IPS DF 6.9 (cell line): ENCODE measurements at places on chromosomes 1 and 21.

DNA sequence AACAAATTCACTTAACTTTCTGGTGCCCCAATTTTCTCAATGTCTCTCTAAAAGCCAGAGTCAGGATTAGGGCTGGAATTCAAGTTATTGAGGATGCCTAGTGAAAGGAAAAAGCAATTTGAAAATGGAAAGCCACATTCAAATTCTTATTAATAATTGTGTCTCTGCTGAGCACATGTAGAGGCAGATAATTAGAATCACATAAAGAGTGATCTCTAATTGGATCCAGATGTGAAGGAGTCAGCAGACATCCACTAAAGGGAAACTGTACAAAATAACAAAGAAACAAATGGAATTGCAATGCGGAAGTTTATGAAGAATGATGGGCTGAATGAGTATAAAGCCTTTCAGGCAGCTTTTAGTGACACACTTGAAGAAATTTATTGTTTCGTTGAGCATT, 482.6 kb downstream of the TTLL7 start:
- DNase-seq: no peak

DNA sequence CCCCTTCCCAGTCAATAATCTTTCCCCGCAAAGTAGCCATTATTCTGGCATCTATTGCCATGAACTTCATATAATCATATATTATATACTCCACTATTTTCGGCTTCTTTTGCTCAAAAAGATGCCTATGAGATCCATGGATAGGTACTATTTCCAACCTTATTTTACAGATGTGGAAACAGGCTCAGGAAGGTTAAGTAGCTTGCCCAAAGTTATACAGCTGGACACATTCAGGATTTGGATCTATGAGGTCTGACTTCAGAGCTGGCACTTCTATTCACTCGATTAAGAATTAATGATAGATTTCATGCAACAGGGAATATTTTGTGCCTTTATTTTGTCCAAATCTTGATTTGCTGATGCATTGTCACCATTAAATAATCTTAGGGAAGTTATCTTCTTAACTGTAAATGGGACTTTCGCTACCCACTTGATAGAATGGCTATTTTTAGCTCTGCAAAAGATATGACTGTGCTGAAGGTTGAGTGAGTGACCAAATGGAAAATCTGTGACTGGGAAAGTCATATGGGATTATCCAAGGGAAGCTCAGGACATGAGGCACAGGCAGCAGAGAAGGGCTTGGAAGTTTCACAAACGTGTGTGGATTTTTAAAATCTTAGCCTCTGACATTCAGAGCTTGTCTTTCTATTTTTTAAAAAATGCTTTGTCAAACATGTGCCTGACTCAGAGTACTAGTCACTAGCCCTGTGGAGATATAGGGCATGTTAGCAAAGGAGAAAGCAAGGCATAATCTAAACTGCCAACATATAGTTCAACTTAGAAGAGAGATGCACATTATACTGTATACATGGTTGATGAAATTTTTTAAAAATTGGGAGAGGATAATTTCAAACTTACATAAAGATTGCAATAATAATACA, 36.5 kb downstream of the GIPC2 start:
- DNase-seq: no peak

DNA sequence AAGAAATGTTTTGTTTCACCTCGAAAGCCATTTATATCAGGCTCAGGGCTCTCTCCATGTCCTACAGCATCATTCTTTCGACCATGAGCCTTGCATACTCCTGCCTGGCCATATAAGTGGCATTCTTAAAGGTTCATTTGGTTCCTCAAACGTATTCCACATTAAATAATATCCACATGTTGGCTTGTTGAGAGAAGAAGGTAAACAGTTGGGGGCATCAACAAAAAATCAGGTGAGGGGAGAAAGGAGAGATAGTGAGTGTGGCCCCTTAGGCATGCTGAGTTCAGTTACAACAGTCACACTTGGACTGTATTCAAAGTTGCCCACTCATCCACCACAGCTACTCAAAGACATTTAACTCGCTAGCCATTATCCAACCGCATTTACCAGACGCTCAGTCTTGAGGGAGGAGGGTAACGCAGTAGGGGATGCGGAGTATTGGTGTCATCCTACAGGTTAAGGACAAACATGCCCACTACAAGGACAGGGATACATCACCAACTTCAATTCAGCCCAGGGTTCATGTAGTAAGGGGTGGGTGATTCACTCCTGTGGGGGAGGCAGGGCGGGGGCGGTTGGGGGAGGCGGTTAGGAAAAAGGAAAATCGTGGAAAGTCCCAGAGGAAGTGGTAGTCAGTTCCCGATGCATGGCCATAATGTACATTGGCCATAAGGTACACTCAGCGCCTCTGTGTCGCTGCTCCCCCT, 1.4 kb downstream of the ZNF697 start:
- no peak for DNase-seq

GRCh38 chr1:102901996-102902395, 206.3 kb downstream of the COL11A1 start:
- no peak for DNase-seq

GRCh38 chr1:234833118-234833517, 223.1 kb upstream of the IRF2BP2 start:
- DNase-seq: no peak

GRCh38 chr1:110443451-110443850, 7.5 kb upstream of the PROK1 start:
- no peak for DNase-seq

- no peak for DNase-seq
These were observed 47.2 kb upstream of the IGSF21 start for GRCh38 chr1:18060366-18060765.

GRCh38 chr1:4219111-4219510, 319.0 kb upstream of the C1orf174 start:
- no peak for DNase-seq

- no peak for DNase-seq
These were observed 88.3 kb downstream of the LRRC40 start for GRCh38 chr1:70117046-70117445.

DNA sequence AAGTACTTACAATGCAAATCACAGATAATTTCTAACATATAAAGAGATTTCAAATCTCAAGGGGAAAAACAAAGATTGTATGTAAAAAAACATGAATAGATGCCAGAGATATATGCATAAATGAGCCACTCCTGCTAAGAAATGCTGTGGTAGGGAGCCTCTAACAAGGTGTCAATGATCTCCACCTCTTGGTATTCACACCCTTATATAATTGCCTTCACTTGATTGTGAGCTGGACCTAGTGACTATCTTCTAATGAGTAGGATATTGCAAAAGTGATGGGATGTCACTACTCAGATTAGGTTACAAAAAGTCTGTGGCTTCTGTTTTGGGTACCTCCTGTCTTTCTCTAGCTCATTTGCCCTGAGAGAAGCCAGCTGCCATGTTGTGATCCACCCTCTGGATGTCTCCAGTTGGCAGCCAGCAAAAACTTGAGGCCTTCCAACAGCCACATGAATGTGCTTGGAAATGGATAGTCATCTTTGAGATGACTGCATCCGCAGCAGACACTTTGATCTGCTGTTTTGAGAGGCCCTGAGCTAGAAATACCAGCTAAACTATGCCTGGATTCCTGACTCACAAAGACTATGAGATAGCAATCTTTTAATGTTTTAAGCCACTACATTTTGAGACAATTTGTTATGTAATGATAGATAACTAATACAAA, 196.1 kb upstream of the FGGY start:
- no peak for DNase-seq

DNA sequence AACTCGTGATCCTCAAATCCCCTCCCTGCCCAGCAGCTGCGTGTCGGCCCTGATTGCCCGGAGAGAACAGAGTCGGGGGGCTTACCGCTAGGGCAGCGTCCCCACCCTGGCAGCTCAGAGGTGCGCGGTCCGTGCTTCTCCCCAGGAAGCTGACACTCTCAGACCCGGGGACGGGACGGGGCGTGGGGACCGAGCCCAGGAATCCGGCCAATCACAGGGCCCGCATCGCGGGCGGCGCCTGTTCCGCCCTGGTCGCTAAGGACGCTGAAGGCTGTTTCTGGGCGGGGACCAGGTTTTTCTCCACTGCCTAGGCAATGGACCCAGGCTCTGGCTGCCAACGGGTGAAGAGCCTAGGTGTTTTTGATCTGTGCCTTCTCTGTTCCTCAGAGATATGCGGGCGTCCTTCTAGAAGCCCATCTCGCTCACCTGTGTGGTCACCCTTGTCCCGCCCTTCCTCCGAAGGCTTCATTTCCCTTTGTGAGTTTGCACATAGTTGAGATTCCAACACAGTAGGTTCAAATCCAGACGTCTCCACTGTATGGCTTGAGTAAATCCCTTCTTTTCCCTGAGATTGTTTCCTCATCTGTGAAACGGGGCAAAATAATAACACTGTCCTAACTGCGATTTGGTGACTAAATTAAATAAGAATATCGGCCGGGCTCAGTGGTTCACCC, at the start of gene C1orf87:
C1orf87 (minus strand) TSS at position 166 of the 674 bp plus-strand sequence. CDS start 1,127 bp downstream, outside the sequence.
- DNase-seq: peak; percentile 35

GRCh38 chr1:11719313-11720032, 16.5 kb upstream of the AGTRAP start:
- no peak for DNase-seq
